ENCODE measurements at places on chromosomes 2 and 18.

GRCh38 chr2:49162151-49162550 lies 7.8 kb upstream of the FSHR start:
- DNase-seq, result no peak

DNA sequence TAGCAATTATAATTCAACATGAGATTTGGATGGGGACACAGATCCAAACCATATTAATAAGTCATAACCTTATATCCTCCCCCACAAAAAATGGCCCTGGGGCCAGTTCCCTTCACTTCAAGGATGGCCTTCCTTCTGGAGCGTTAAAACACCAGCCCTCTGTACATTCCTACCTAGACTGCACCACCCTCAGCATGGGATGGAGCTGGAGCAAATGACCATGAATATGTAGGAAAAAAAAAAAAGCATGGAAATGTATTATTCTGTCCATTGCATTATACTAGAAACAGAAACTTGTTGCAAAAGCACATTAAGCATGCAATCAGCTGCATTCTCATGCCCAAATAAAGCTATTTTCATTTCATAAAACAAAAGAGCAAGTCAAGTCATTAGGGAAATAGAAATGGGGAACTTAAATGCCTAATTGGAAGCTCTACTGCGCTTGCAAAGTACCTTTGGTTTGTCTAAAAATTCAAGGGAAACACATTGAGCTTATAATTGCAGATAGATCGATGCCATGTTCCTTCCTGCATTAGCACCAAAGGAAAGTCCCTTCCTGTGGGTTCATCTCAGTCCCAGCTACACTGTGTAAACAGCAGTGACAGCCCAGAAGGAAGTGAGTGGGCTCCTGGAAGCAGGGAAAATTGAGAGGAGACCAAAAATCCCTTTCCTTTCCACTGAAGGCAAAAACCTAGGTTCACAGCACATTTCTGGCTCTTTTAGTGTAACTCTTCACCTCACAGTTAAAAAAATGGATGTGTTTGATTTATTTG lies 252.0 kb upstream of the KLHL29 start:
- no peak for DNase-seq

DNA sequence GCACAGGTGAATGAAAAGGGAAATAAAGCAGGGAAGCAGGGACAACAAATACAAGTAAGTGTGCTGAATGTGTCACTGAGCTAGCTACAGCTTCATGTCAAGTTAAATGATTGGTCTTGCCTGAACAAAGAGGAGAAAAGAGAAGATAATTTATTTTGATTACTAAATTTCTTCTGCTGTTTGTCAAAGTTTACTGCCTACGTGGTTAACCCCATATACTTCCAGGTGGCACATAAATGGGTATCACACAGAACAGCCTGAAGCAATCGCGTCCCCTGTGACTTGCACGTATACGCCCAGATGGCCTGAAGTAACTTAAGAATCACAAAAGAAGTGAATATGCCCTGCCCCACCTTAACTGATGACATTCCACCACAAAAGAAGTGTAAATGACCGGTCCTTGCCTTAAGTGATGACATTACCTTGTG lies 434.2 kb downstream of the LRRTM4 start:
- no peak for DNase-seq

DNA sequence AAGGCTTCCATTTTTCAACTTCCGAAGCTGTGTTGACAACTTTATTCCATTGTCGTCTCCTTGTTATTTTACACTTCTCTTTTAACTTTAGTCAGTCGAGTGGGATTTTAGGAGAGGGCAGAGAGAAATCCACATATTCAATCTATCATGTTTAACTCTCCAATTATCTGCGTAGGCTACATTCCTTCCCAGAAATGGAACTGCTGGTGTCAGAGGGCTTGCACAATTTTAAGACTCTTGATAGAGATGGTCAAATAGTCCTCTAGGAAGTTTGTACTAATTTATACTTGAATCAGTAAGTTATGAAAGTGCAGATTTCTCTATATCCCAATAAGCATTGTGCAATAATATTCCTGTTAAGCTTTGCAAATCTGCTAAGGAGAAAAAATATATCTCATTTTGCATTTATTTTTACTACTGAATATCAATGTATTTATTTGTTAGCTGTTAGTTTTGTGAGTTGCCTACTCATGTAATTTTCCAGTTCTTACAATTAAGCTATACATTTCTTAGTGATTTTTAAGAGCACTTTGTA lies 95.6 kb downstream of the CYP26B1 start:
- DNase-seq, result no peak

DNA sequence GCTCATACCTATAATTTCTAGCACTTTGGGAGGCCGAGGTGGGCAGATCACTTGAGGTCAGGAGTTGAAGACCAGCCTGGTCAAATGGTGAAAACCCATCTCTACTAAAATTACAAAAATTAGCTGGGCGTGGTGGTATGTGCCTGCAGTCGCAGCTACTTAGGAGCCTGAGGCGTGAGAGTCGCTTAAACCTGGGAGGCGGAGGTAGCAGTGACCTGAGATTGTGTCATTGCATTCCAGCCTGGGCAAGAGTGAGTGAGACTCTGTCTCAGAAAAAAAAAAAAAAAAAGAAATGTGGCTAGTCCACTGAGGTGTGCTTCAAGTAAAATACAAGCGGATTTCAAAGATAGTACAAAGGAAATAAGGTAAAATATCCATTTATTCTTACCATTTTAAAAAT lies 46.2 kb downstream of the RBKS start:
- no peak for DNase-seq

- peak; percentile 80 for DNase-seq
These were observed at the start of gene NFATC1 for GRCh38 chr18:79395761-79396404. Gene NFATC1, plus strand, starts transcription at chr18:79395930. Its CDS starts 295 bp downstream, at chr18:79396225.

GRCh38 chr18:37242826-37243560 lies 322.6 kb downstream of the CELF4 start:
- no peak for DNase-seq

- no peak for DNase-seq
These were observed 366.8 kb upstream of the SALL3 start for GRCh38 chr18:78612801-78613200.

Measured in stimulated activated CD4-positive, alpha-beta T cell treated with anti-CD3 and anti-CD28 coated beads, TNF-alpha, amount 100 ng/mL, for 48 hours (primary cell).